Stimulated activated CD4-positive, alpha-beta T cell treated with anti-CD3 and anti-CD28 coated beads, Interleukin-1b, Interleukin-23, amount 100 ng/mL, for 4 hours (primary cell): ENCODE measurements at places on chromosomes 12 and 14.
A peak's percentile ranks its signal among the peaks of the same experiment; 100 is the strongest.

- DNase-seq = no peak
Observed at GRCh38 chr12:104604070-104604994, 147.6 kb downstream of the CHST11 start.

- peak; percentile 60 for DNase-seq
Observed at GRCh38 chr12:126874427-126875026, 1392.4 kb upstream of the TMEM132C start.

- no peak for DNase-seq
Observed at GRCh38 chr12:74317078-74317601, 220.5 kb upstream of the ATXN7L3B start.

GRCh38 chr12:94260717-94261116 is 112.3 kb downstream of the PLXNC1 start:
- DNase-seq = no peak

GRCh38 chr12:13257356-13257875 is 60.9 kb downstream of the EMP1 start:
- no peak for DNase-seq

DNA sequence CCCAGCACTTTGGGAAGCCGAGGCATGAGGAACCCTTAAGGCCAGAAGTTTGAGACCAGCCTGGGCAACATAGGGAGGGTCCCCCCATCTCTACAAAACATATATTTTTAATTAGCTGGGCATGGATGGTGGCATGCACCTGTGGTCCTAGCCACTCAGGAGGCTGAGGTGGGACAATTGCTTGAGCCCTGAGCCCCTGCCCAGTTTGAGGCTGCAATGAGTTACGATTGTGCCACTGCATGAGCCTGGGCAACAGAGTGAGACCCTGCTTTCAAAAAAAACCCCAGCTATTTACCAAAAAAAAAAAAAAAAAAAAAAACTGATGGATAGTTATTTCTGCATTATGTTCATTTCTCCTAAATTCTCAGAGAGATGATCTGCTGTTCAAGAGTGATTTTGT is 230.0 kb downstream of the SOX5 start:
- no peak for DNase-seq

DNA sequence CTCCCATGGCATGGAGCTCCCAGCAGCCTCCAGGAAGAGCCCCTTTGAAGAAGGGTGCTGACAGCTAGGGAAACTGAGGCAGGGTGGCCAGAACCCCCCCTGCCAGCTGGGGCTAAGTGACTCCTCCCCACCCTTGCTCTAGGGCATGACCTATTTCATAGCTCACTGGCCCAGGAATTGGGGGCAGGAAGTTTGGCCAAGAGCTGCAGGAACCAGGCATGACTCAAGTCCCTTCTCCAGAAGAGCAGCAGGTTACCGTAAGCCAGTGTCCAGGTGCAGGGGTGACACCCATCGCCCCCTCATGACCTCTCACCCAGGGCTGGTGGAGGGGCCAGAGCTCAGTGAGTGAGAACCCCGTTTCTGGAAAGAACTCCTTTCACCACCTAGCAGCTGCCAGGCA is 1.9 kb downstream of the RASAL1 start:
- DNase-seq = no peak

- DNase-seq = no peak
Observed at GRCh38 chr12:111471236-111471635, 65.5 kb downstream of the SH2B3 start.

DNA sequence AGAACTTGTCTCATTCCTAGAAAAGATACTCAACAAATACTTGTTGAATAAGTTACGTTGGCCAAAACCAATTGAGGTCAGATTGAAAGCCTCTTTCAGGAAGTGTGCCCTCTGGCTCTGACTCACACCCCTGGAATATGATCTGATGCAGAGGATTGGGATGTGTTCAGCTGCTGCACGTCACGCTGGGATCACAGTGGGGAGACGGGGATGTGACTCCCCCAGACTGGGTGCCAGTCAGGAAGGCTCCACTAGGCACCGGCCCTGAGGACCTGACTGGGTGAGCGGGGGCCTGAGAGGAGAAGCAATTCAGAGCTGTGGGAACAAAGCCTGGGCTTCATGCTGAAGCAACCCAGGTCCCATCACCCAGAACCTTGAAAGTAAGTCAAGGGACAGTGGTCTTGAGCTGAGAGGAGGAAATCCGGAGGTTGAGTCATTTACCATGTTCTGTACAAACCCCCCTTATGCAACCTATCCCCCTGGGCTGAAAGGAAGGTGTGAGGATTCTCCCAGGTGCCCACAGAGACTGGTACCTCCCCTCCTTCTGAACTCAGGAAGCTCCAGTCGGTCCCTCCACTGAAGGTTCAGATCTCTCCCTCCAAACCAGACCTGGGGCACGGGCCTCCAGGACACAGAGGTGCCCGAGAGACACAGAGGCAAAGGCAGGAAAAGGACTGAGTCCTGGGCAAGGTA is 3.9 kb downstream of the CEBPE start:
- no peak for DNase-seq

- no peak for DNase-seq
Observed at GRCh38 chr14:21098076-21098891, at the start of gene ZNF219. Gene ZNF219 (minus strand): TSS chr14:21098655. CDS start chr14:21093591, 5,064 bp downstream.
